ENCODE measurements at places on chromosomes 5 and 9.

- DNase-seq: no peak
Observed at GRCh38 chr5:117456866-117457470, 882.3 kb upstream of the SEMA6A start.

- DNase-seq: no peak
Observed at GRCh38 chr9:132237481-132237880, 75.6 kb downstream of the NTNG2 start.

DNA sequence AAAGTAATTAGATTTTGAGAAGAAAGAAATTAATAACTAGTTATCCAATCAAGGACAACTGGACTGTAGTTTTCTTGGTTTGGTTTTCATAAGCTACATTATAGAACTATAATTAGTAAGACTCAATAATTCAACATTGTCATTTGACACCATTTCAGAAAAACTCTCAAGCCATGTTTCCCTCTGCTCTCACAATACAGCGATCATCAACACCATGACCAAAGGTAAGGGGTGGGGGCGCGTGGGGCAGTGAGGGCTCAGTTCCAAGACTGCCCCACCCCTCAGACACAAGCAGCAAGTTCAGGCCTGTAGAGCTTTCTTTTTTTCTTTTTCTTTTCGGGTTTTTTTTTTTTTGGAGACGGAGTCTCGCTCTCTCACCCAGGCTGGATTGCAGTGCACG, 6.4 kb downstream of the CMBL start:
- no peak for DNase-seq

DNA sequence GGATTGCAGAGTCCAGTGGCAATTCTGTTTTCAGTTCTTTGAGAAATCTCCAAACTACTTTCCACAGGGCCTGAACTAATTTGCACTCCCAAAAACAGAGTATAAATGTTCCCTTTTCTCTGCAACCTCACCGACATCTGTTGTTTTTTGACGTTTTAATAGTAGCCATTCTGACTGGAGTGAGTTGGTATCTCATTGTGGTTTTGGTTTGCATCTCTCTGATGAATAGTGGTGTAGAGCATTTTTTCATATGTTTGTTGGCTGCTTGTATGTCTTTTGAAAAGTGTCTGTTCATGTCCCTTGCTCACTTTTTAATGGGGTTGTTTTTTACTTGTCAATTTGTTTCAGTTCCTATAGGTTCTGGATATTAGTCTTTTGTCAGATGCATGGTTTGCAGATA, 72.6 kb downstream of the PALM2AKAP2 start:
- no peak for DNase-seq

DNA sequence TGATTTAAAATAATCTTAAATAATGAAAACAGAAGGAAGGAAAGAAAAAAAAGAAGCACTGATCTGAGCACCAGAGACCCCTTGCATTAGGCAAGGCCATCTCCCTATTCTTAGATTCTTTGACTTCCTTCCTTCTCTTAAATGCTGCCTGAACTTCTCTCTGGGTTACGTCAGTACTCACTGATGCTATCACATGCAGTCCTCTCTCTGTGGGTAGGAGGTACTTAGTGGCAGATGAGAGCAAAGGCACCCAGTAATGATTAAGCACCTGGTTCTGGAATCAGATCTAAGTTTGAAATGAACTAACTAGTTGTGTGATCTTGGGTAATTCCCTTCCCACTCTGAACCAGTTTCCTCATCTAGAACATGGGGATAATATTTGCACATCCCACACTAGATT, 110.3 kb upstream of the TBC1D2 start:
- no peak for DNase-seq

GRCh38 chr9:130446101-130446861, 1.5 kb downstream of the ASS1 start:
- DNase-seq: no peak

GRCh38 chr9:11618241-11618805, 1005.5 kb upstream of the PTPRD start:
- DNase-seq: no peak

DNA sequence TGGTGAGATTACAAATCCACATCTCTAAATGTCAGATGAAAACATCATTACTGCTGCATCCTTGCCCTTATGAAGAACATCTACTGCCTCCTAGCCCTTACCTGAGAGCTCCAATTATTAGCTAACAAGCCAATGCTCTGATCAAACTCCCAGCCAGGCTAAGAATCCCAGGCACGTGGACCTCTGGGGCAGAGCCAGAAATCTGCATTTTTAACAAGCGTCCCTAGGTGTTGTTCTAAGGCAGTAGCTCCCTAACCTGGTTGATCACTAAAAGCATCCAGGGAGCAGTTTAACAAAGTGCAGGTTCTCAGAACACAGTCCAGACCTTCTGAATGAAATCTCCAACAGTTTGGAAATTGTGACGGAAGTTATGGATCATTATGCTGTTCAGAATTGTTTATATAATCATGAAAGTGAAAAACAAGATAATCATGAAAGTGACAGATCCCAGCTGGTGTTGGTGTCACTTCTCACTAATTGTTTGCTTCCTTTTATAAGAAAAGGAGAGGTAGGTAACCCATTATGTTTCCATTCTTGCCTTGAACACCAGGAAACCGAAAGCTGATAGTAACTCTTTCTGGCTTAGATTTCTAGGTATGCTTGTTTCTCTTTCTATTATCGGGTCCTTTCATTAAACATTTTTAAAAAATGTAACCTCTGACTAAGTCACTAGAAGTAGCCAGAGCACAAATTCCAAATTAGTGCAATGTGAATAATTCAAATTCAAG, 216.5 kb upstream of the NR4A3 start:
- DNase-seq: no peak

DNA sequence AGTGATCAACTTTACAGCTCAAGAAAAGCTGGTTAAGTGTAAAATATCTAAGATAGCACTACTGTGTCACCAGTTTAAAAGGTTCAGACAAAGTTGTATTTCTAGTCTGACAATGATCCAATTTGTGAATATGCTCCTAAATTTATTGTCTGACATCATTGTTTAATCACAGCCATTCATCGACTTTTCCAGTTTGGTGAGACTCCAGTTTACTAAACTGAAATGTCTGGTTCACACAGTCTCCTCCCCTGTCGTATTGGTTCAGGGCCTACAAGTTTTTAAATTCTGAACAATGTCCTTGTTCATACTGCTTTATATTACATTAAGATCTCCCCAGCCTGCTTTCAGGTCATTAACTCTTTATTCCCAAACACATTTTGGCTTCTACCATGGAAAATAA, 161.4 kb downstream of the CHSY3 start:
- DNase-seq: no peak

- DNase-seq: no peak
Observed at GRCh38 chr9:120395376-120395775, 184.6 kb downstream of the CDK5RAP2 start.

DNA sequence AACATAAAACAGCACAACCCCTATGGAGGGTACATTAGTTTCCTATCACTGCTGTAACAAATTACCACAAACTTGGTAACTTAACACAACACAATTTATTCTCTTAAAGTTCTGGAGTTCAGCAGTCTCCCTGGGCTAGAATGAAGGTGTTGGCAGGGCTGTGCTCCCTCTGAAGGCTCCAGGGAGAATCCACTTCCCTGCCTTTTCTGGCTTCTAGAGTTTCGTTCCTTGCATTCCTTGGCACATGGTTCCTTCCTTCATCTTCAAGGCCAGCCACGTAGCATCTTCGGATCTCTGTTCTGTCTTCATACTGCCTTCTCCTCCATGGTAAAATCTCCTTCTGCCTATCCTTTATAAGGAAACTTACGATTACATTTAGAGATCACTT, 25.0 kb upstream of the GSN start:
- DNase-seq: no peak

- no peak for DNase-seq
Observed at GRCh38 chr5:97951139-97951538, 768.1 kb upstream of the RIOK2 start.

- no peak for DNase-seq
Observed at GRCh38 chr5:109630093-109630492, 59.6 kb upstream of the MAN2A1 start.
